Naive thymus-derived CD4-positive, alpha-beta T cell (primary cell): ENCODE measurements at places on chromosomes 1 and 21. TPM values are rescaled to one million over a fixed set of nuclear protein-coding genes. Genes with fewer than 3 reads are reported as not detected.

GRCh38 chr1:234848972-234849649 is 239.1 kb upstream of the IRF2BP2 start:
- DNase-seq: no peak

DNA sequence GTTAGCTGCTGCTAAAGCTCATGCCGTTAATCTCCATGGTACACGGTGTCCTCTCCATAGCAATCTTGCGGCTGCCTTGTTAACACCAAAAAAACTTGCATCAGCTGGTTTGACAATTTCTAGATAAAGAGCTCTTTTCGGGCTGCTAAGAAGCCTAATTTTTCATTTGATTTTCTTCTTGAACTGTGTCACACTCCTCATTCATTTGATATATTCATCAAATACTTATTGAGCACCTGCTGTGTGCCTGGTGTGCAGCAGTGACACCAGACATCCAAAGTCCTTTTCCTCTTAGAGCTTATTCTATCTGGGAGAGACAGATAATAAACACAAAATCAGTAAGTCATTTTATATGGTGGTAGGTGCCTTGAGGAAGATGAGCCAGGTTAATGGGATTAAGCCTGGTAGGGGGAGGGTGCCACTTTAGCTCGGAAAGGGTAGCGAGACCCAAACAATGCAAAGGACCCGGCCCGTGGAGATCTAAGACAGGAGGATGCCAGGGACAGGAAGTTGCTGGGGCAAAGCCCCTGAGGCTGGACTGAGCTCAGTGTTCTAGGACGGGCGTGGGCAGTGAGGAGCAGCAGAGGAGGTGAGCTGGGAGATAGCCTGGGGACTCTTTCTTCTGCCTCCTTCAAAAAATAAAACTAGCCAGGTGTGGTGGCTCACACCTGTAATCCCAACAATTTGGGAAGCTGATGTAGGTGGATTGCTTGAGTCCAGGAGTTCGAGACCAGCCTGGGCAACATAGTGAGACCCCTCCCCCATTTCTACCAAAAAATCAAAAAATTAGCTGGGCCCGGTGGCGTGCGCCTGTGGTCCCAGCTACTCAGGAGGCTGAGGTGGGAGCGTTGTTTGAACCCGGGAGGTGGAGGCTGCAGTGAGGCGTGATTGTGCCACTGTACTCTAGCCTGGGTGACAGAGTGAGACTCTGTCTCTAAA is 50.7 kb upstream of the LGALS8 start:
- no peak for DNase-seq

GRCh38 chr1:100589667-100590066 is 51.7 kb downstream of the GPR88 start:
- DNase-seq: no peak

DNA sequence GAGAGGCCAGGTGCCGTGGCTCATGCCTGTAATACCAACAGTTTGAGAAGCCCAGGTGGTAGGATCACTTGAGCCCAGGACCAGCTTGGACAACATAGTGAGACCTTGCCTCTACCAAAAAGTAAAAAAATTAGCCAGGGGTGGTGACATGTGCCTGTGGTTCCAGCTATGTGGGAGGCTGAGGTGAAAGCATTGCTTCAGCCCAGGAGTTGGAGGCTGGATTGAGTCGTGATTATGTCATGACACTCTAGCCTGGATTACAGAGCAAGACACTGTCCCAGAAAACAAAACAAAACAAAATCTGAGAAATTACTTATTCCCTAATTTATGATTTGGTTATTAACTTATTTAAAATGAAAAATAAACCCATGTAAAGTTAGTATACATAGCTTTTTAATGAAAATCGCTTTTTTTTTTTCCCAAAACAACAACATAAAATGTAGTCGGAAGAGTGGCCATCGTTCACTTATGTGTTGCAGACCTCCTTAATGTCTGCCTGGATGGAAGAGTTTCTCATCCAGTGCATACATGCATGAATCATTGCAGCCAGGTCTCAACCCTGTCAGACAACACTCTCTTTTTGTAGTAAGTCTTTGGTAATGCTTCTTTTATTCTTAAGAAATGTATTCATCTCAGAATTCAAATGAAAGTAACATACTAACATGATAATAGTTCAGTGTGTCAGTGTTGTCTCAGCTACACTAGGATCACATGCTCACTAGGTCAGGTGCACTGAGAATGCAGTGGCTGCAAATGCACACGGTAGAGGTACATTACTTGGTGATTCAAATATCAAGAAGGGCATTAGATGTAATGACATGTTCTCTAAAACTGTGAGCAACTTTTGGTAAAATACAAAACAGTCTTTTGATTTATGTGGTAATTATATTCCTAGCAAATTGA is 28.0 kb downstream of the ITSN1 start:
- no peak for DNase-seq

- DNase-seq: no peak
Observed at GRCh38 chr1:185786524-185786923, 52.3 kb downstream of the HMCN1 start.

DNA sequence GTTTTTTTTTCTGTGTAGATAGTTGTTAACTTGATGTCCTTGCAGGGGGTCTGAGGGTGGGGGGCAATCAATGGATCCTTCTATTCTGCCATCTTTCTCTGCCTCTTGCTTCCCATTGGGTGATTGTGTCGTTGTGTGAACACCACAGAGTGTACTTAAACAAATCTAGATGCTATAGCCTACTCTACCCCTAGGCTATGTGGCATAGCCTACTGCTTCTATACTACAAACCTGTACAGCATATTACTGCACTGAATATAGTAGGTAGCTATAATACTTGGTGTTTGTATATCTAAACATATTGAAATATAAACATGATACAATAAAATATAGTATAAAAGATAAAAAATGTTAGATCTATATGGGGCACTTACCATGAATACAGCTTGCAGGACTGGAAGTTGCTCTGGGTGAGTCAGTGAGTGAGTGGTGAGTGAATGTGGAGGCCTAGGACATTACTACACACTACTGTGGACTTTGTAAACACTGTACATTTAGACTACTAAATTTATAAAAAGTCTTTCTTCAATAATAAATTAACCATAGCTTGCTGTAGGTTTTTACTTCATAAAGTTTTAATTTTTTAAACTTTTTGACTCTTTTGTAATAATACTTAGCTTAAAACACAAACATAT is 105.4 kb downstream of the CENPF start:
- DNase-seq: no peak

DNA sequence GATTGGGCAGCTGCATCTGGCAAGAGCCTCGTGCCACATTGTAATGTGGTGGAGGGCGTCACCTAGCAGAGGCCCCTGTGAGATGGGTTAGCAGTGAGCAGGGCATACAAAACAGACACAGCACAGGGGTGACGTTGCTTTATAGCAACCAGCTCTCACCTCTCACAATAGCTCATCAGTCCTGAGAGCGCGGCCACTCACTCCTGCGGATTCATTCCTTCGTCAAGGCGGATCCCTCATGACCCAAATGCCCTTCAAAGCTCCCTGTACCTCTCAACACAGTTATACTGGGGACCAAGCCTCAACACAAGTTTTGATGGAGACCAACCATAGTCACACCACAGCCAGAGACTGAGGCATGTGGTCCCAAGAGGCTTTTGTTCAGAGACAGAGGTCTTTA is 22.9 kb downstream of the SLC37A1 start:
- no peak for DNase-seq

GRCh38 chr1:176609556-176610408 is 146.8 kb downstream of the PAPPA2 start:
- no peak for DNase-seq

DNA sequence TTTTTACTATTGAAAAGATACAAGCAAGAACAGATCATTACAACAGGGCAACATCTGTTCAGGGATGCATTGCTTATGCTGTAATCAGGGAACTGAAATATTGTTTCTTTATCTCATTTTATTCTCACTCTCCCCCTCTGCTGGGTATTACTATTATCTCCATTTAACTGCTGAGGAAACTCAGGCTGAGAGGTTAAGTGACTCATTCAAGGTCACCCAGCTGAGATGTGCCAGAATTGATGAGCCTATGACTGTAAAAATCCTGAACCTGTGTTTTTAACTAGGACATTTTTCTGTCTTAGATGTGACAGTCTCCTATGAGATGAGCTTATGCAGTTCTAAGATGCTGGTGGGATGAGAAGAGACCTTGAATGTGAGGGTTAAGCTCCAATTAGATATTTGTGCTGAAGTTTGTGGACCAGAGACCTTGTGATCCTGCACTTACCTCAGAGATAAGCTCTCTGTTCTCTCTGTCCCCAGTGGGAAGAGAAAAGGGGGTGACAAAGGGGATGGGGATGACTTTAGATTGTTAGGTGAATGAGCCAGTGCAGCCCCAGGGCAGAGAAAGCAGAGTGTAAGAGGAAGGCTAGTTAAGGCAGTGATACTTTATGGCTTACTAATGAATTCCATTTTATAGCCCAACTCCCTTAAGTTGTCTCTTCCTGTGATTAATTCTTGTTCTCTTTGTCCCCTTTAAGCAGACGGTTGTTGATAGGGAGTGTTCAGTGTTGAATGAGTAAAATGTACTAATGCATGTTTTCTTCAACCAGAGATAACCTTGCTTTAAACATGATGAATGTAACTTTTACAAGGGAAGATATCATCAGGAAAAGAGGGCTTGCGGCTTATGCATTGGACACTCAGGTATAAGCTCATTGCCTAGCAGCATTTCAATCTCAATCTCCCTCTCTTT is 111.4 kb downstream of the HLX start:
- no peak for DNase-seq

DNA sequence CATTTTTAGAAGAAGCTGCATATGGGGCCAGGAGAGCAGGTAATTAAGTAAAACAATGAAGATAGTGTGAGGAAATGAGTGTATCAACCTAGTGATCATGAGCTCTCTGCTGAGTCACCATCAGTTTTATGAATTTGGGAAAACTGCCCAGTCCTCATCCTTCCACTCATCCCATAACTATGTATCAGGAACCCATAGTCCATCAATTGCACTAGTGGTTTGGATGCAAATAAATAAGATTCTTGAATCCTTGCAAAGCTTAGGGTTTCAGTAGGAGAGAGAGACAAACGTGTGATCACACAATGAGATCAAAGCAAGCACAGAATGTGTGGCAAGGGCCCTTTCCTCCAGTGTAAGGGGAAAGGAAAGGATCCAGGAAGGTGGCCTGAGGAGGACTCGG is 145.6 kb downstream of the ZZZ3 start:
- no peak for DNase-seq

- no peak for DNase-seq
Observed at GRCh38 chr1:64006276-64007051, 197.0 kb upstream of the UBE2U start.

FMO4 gene
- 3.7 TPM for total RNA-seq

TAF12 gene
- 19.3 TPM for total RNA-seq

JMJD4 gene
- total RNA-seq: 35.1 TPM

NMNAT2 gene
- total RNA-seq: not detected
